ENCODE measurements at places on chromosomes 11 and 22.
A peak's percentile ranks its signal among the peaks of the same experiment; 100 is the strongest.

GRCh38 chr11:115421352-115421991, 82.7 kb downstream of the CADM1 start:
- no peak for DNase-seq

DNA sequence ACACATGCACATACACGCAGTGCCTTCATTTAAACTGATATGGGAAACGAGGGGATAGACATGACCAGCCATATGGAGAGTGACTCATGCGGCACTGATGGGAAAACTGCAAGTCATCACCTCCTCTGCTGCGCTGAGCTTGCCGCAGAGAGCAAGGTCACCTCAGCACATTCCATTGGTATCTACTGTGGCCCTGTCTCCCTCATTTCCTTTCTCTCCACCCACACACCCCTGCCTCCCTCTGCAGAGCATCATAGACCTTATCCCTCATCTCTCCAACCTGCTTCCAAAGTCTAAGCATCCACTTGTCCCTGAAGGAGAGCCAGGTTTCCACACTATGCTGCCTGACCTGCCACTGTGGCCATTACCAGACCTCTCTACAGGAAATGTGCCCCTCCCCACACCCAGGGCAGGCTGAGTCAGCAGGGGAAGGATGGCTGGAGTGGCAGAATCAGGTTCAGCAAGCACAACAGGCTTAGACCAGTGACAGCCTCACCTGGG, 116.9 kb upstream of the SNX19 start:
- no peak for DNase-seq

DNA sequence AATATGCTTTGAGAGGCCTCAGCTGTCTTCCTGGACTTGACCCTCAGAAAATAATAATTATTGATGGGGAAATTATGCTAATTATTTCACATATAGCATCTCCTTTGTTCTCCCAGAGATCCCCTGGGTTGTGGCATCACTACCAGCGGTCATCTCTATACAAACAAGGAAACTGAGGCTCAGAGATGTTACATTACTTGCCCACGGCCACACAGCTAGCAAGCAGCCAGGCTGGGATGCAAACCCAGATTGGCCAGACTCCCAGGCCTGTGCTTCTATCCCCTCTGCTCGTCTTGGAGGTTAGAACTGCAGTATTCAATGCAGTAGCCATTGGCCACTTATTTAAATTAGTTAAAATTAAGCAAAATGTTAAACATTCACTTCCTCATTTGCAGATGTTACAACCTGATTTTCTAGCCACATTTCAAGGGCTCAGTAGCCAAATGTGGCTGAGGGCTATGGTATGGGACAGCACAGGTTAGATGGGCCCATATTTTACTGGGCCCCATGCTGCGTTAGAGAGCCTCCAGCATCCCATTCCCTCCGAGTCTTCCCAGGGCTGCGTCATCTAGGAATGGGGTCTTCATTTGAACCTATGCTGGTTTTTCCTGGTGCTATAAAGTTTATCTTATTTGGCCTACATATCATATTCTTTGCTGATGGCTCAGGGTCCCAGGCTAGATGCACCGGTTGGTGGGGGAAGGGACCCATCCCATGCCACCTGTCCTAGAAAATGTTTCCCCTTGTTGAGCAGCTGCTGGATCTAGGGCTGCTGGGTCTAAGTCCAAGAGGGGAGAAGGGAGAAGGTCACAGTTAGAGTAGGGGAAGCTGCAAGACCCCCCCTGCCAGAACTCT, 2.2 kb downstream of the SLC35C1 start:
- DNase-seq, result no peak

DNA sequence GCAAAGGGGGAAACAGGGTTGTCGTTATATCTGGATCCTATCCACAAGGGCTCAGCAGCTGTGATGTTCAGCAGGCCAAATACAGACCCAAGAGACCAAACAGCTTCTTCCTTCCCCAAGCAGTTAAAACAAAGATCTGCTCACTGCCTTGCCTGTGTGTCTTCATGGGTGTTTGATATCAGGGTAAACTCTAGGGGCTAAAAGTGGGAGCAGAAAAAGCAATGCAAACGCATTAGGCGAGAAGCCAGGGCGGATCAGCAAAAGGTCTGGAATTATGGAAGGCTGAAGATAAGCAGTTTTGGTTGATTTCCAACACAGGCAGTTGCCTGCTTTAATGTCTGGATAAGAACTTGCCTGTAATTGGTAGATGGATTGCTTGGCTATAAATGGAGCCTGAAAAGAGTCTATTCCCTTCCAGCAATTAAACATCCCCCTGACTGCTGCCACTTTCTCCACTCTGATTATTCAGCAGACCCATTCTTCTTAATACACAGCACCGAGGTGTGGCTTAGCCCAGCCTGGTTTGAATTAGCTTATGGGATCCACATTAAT, 126.3 kb downstream of the COMMD9 start:
- DNase-seq, result no peak

DNA sequence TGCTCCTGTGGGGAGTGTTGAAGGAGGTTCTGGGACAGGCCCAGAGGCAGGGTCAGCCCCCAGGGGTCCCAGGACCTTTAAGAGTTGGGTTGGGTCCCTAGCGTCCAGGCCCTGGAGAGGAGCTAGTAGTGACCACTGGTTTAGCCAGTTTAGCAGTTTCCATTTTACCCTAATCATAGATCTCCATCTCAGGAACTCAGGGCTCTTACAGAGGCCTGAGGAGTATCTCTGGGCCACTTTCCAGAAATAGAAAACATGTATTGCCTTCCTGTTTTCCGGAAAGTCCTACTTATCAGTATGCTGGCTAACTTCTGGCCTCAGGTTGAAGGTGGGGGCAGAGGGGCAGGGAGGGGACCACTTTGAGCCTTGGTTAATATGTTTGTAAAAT, 13.5 kb downstream of the NCF4 start:
- DNase-seq, result no peak

DNA sequence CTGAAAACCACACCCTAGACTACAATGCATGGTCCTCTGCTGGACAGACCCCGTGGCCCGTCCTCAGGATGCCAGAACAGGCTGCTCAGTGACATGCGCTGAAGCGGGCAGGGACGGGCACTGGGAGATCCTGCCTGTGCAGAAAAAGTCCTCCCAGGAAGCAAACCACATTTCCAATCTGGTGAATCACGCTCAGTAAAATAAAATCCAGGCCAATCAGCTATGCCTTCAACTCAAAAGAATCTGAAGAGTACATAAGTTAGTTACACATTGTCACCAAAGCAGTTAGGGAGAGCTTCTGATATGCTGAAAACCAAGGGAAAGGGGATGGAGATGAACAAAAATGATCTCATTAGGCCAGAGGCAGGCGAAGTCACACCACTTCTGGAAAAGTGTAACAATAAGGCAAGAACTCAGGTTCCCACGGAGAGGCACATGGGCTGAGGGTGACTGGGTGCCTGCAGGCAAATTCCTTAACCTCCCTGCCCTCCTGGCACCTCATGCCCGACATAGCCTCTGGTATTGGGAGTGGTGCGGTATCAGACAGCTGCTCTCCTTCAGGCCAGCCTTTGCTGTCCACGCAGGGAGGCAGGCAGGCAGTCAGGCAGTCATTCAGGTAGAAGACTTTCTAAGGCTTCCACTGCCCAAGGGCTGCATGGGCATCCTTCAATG, 66.4 kb downstream of the APOL5 start:
- DNase-seq, result no peak

GRCh38 chr22:29122041-29122440, 49.2 kb downstream of the KREMEN1 start:
- no peak for DNase-seq

GRCh38 chr11:69145050-69145380, 10.7 kb upstream of the SMIM38 start:
- DNase-seq, result no peak

DNA sequence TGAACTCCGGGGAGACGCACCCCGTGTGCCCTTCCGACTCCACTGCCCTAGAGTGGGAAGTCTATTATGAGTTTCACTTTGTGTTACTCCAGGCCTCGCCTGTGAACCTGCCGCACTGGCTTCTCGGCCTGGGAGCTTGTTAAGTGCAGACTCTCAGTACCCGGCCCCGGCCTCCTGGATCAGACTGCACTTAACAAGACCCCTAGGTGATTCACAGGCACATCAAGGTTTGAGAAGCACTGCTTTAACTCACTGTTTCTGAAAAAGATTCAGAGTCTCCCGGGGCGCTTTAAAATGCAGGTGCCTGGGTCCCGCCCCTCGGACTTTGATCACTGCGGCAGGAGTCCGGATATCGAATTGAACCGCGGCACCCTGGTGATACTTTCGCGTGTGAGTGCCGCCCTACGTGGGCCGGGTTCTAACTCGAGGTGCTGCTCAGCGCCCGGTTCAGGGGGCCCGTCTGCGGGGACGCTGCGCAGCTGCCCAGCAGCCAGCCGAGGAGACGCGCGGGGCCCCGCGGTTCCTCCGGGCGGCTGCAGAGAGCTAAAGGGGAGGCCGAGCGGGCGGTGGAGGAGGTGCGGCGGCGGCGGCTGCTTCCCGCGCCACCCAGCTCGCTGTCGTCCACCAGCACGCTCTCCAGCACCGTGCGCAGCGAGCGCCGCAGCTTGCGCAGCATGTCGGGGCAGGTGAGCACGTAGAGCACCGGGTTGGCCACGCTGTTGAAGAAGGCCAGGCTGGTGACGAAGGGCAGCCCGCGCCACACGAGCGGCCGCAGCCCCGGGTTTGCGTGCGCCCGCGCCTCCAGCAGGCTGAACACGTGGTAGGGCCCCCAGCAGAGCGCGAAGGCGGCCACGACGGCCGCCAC, 3.4 kb downstream of the PTGDR2 start:
- DNase-seq, result no peak

- no peak for DNase-seq
These were observed 30.8 kb downstream of the EP300 start for GRCh38 chr22:41123151-41123550.

GRCh38 chr22:45322873-45323525, 13.3 kb downstream of the FAM118A start:
- DNase-seq, result no peak

- DNase-seq, result no peak
These were observed 63.9 kb downstream of the GAS2 start for GRCh38 chr11:22730319-22730718.

DNA sequence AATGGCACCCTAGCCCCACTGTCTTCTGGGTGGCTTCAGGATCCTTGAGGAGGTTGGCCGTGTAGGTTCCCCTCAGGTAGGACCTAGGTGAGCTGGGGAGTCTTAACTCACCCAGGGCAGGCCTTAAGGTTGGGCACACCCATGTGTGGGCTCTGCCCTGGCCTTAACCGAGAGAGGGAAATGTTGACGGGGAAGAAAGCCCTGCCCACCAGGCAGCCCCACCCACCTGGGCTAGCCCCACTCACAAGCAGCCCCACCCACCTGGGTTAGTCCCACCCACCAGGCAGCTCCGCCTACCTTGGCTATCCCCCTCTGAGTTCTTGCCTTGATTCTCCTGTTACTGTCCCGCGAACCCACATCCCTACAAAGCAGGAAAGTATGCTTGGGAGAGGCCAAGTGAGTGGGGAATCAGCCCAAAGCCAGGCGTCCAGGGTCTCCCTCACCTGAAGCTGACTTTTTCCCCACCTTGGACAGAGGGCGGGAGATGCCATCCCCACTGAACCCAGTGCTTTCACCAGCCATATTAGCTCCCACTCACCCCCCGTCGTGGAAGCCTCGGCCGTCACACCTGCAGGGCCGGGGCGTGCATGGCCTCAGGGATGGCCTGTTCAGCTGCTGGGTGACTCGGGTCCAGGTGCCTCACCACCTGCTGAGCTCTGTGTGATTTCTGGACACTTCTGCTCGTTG, at the start of gene MYEOV:
Gene MYEOV, plus strand, starts transcription at position 337 of the 687 bp plus-strand sequence. CDS start 1,200 bp downstream, outside the sequence.
- peak; percentile 49 for DNase-seq

DNA sequence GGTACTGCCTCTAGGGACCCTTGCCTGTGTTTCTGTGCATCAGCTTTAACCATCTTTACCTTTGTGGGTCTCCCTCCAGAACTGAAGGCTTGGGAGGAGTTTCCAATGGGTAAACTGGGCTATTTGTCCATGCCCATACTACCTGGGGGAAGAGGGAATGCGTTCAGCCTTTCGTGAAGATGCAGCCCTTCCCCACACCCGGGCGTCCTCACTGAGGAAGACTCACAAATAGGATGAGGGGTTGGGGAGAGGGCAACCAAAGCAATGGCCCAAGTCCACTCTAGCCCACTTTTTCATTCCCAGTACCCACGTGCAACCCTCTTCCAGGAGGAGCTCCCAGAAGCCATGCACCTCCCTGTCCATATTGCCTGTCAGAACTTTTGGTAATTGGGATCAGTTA, 61.8 kb upstream of the ADA2 start:
- no peak for DNase-seq

DNA sequence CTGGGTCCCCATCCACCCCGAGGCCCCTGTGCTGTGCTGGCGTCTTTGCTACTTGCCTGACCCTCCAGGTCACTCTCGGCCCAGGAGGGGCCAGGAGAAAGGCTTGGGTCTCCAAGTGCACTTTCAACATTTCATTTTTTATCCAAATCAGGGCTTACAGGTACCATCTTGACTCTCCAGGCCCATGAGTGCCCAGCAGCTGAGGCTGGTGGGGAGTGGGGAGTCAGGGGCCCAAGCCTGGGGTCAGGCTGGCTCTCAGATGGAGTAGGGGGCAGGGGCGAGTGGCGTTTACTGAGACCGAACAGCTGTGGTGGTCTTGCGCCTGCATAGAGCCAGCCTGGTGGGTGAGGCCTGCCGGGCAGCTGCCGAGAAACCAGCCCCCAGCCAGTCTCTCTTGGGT, 61.6 kb downstream of the MPPED1 start:
- DNase-seq, result peak; percentile 37

DNA sequence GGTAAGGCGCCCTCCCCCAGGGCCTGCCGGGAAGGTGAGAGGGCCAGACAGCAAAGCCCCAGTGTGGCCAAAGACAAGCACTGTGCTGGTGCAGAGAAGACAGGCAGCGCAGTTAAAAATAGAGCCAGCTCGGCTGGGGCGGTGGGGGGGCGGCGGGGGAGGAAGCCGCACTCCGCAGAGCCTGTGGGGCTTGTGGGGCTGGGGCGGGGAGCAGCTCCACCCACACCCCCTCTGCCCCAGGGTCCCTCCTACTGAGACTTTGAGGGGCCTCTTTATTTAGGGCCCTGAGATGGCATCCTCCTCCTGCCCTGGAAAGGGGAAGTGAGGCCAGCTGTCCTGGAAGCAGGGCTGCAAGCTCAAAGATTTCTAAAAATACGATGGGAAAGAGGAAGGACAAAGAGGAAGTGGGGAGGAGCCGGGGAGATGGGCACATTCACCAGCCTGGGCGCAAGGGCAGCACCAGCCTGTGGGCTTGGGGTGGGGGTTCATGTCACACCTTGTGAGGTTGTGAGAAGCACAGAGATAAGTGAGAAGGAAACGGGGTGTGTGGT, 2.6 kb downstream of the CYTH4 start:
- peak; percentile 88 for DNase-seq

- DNase-seq, result no peak
These were observed 377.2 kb upstream of the DDI1 start for GRCh38 chr11:103659206-103659618.

- DNase-seq, result peak; percentile 94
These were observed 18.8 kb downstream of the SNX19 start for GRCh38 chr11:130897262-130898182.

DNA sequence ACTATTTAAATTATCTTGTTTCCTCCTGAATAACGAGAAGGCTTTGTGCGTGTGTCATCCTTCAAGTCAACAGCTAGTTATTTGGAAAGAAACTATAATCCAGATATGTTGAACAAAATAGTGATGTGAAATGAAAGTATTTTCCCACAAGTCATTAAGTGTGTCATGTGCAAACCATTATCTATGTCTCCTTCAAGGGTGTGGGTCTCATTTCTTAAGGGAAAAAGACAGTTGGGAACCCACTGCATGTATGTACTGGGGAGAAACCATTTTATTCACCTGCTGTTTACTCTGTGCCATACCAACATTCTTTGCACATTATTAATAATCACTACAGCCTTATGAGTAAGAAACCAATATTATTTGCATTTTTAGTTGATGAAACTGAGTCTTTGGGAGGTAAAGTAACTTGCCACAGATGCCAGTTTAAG, 145.3 kb upstream of the CTSC start:
- no peak for DNase-seq

All from aorta (tissue), 5 donors.